ENCODE measurements at places on chromosomes 7 and 10.
A peak's percentile ranks its signal among the peaks of the same experiment; 100 is the strongest.

- DNase-seq = no peak
Observed at GRCh38 chr7:55245271-55245723, 119.8 kb upstream of the LANCL2 start.

DNA sequence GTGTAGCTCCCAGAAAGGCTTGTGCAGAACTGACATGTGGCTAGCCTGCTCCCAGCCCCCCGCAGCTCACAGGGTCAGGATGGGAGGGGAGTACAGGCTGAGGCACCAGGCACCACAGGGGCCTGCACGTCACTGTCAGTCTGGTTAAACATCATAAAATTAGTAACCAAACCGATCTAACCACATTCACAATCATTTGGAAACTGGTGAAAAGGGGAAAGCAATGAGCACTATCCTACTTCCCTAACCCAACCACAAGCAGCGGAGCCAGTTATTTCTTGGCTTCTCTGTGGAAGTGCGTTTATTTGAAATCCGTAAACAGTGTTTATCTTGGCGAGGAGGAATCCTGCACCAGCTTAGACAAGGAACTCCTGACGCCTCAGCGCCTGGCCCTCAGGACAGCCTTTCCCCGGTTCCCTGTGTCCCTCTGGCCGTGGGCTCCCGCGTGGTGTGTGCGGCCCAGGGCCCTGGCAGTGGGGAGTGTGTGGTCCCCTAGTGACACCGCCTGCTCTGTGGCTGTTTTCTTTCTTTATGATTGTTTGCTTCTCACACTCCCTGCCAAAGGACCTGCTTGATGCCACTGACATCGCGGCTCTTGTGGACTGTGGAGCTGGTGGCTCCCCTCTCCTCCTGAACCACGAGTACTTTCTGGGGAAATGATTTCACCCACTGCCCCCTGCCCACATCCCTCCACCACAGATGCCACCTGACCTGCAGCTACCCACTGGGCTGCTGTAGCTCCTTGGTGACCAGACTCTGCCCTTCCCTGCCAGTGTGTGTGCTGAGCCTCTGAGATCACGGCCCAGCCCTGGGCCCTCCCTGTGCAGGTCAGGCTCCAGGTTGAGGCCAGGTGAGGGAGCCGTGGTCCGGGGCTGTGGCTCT is 38.0 kb downstream of the INPP5A start:
- DNase-seq = peak; percentile 48

DNA sequence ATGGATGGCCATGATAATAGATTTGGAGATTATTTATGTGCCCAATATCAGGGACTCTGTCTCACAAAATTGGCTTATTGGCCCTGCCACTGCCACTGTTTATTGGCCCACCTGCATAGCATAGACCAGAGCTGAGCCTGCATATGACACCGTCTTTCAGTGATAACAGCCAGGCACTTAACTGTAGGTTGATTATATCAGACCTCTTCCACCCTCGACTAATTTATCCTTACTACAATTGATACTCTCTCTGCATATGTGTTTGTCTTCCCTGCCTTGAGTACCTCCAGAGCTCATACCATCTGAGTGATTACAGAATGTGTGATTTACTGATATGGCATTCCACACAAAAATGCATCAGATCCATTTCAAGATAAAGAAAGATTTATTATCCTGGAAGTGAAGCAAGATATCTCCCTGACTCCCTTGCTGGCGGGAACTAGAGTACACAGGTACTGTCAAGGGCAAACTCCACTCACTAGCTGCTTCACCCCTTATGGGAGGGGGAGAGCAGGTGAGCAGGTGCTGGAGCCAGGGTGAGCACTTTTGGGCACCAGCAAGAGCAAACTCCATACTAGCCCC is 13.1 kb upstream of the SAMD9L start:
- DNase-seq = no peak

DNA sequence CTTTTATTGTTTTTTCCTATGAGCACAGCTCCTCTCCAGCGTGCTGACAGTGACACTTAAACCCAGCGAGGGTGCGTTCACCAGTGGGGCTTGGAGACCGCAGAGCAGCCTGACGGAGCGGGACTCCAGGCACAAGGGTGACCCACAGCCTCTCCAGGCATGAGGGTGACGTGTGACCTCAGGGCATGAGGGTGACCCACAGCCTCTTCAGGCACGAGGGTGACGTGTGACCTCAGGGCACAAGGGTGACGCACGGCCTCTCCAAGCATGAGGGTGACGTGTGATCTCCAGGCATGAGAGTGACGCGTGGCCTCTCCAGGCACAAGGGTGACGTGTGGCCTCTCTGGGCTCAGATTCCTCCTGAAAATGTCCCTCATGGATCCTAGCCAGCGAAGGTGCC is 164.3 kb upstream of the TCERG1L start:
- DNase-seq = no peak

- DNase-seq = no peak
Observed at GRCh38 chr10:21069929-21070700, 173.0 kb upstream of the NEBL start.

DNA sequence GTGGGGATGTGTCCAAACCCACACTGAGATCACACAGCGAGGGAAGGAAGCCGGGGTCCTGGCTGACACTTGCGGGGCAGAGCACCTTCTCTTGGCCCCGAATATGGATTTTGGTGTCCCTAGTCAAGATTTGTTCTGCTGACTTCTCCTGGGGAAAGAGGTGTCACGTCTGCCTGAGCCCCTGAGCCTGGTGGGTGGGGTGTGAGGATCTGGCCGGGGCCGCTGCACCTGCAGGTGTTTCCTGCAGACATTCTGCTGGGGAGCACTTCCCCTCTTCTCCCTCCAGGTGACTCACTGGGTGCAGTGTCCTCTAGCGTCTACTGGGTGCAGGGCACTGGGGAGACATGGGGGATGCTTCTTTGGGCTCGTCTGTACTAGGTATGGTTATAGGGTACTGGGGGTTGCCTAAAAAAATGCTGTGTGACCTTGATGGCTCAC is 99.2 kb downstream of the GRK5 start:
- DNase-seq = peak; percentile 80

- no peak for DNase-seq
Observed at GRCh38 chr7:143454091-143454680, 10.9 kb downstream of the TAS2R60 start.

- peak; percentile 48 for DNase-seq
Observed at GRCh38 chr7:50389961-50390360, 60.2 kb downstream of the FIGNL1 start.

DNA sequence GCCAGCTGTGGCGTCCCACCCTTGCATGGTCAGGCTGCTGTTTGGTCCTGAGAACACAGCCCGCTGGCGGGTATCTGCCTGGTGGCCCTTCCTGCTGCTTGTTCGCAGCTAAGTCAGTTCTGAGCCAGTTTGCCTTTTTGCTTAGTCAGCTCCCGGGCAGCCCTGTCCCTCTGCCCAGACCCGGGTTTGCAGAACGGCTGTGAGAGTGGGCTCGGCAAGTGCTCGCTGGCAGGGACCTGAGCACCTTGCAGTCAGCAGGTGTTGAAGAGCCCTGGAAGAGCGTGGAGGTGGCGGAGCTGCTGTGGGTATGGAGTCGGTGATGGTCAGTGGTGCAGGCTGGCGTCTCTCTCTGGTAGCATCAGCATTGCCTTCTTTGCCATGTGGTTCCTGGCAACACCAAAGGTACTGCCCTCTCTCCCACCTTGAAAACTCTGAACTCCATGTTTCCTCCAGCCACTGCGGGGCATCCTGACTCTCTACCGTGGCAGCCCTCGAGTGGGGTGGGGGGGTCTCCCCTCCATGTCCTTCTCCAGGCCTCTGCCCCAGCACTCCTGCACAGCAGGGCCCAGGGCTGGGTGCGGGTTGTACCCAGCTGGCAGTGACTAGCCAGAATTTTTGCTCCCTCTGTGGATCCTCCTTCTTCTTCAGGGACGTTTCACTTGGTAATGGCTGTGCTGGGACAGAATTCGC is 4.6 kb downstream of the INPP5A start:
- no peak for DNase-seq

- no peak for DNase-seq
Observed at GRCh38 chr7:41027428-41028115, 675.3 kb downstream of the INHBA start.

DNA sequence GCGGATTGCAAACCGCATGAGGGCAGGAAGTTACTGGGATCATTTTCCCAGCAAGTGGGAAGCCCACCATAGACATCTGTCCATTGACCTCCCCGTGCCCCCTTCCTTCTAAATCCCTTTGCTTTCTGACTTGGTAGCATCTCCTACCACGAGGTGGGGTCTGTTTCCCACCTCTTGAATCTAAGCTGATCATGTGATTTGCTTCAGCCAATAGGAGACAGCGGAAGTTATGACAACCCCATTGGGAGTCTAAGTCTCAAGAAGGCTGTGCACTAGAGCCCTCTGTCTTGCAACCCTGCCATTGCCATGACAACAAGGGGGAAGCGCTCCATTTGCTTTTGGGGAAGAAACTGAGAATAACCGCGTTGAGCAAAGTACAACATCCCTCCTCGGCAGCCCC is 39.2 kb upstream of the CARD11 start:
- no peak for DNase-seq

GRCh38 chr10:91311601-91312381 is 91.3 kb downstream of the PCGF5 start:
- DNase-seq = no peak

- DNase-seq = no peak
Observed at GRCh38 chr10:97820096-97820704, 29.4 kb upstream of the GOLGA7B start.

- no peak for DNase-seq
Observed at GRCh38 chr10:111234914-111235302, 158.1 kb downstream of the ADRA2A start.
